ENCODE measurements at places on chromosomes 6 and 20. TPM values are rescaled to one million over a fixed set of nuclear protein-coding genes. Genes with fewer than 3 reads are reported as not detected.

DNA sequence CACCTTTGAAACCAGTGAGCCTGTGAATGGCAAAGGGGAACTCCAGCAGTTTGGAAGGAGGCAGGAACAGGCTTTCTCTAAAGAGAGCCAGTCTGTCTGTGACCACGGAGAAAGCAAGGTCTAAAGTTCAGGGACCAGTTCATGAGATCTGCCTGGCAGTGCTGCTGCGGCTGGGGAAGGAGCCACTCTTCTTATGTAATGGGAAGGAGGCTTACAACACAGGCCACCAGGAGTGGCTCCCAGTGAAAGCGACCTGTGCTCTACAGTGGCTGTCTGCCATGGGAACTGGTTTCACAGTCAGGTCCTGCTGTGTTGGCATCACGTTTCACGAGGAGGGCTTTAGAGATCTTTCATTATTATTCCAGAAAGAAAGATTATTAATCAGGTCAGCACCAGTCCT, 291.9 kb upstream of the PRDM1 start:
- DNase-seq, result no peak

- no peak for DNase-seq
These were observed 1.7 kb downstream of the SNX21 start for GRCh38 chr20:45835329-45835765.

- DNase-seq, result no peak
These were observed 248.4 kb upstream of the HSF2 start for GRCh38 chr6:122151066-122151465.

- DNase-seq, result no peak
These were observed 25.4 kb upstream of the CCN2 start for GRCh38 chr6:131976545-131977061.

DNA sequence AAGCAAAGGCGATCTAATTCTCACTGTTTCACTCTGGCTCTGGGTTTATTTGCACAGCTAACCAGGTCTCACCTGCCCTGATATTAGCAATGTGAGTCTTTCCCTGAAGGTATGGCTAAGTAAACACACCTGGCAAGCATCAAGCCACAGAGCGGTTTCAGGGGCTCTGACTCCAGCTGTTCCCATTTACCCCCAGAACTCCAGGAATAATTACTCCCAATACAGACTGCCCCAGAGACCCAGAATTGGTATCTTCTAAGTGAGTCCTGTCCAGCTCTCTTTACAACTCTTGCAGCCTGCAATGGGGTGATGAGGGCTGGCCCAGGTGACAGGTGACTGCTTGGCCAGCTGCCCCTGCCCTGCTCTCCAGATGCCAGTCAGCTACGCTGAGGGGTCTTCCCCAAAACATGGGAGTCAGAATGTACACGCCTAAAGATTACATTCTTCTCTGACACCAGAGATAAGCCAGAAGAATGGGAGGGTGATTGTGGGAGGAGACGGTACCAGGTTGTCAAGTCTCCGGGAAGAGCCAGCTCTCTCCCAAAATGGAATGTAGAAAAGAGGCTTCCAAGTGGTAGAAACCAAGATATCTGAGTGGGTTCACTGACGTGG, 4.9 kb upstream of the LRRN4 start:
- DNase-seq, result no peak

DNA sequence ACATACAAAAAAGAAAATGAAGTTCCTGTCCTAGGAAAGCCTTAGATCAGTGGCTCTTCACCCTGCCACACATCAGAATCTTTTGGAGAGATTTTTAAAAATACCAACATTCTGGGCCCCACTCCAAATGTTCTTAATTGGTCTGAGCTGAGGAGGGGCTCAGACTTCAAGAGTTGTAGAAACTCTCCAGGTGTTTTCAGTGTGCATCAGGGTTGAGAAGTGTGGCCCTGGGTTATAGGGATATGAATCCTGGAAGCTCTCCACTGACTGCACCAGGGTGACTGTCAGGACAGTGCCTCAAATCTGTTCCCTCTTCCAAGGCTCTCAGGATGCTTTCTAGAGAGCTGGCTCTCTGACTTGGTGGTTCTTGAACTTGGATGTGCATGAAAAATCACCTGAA, 5.5 kb upstream of the MYLK2 start:
- no peak for DNase-seq

- no peak for DNase-seq
These were observed 33.6 kb downstream of the TTI1 start for GRCh38 chr20:37999526-38000263.

- no peak for DNase-seq
These were observed 2.6 kb upstream of the LKAAEAR1 start for GRCh38 chr20:64086801-64087200.

- no peak for DNase-seq
These were observed 173.1 kb downstream of the CLVS2 start for GRCh38 chr6:123168892-123169773.

- no peak for DNase-seq
These were observed at the start of gene TRIM15 for GRCh38 chr6:30163090-30163917. TSS of gene TRIM15 (plus strand) at chr6:30163546. CDS start at chr6:30163685, 139 bp downstream.

- DNase-seq, result no peak
These were observed 409.6 kb downstream of the GRIK2 start for GRCh38 chr6:101803136-101803535.

- peak; percentile 55 for DNase-seq
These were observed 13.0 kb downstream of the RPP21 start for GRCh38 chr6:30357678-30358540.

DNA sequence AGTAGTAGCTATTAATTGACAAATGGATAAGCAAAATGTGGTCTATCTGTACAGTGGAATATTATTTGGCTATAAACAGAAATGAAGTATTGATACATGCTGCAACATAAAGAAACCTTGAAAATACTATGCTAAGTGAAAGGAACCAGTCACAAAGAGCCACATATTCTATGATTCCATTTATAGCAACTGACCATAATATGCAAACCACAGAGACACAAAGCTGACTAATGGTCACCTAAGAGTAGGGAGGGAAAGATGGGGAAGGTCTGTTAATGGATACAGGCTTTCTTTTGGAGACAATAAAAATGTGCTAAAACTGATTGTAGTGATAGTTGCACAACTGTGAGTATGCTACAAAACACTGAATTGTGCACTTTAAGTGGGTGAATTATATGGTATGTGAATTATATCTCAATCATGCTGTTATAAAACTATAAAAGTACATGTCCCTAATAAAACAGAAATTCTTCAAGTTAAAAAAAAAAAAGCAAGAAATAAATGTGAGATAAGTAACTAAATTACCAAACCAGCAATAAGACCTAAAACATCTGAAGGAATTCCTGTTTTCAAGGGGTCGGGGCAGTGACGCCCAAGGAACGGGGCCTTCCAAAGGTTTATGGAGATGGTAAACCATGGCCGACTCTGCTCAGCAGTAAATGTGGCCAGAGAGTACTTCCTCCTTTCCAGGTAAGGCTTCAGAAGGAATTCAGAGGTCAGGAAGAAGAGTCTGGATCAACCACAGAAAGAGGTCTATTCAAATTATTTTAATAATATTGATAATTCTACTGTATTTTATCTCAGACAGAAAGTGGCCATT, 75.4 kb downstream of the ARHGAP18 start:
- no peak for DNase-seq

GRCh38 chr20:24686156-24686555, 216.7 kb downstream of the SYNDIG1 start:
- no peak for DNase-seq

- no peak for DNase-seq
These were observed 5.3 kb downstream of the ULBP3 start for GRCh38 chr6:150063640-150064039.

DNA sequence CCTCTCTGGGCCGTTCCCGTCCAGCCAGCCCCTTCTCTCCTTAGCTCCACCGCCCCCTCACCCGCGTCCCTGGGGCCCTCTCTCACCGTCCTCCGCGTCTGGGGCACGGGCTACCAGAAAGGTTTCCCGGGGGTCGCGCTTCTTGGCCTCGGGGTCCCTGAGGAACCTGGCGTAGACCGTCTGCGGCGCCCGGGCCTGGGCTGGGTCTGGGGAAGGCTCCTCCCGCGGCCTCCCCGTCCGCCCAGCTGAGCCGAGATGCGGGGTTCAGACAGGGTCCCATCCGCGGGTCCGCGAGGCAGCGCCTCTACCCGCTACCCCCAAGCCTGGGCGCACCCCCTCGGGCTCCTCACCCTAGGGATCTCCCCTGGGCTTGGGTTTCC, 1.1 kb downstream of the TULP1 start:
- DNase-seq, result no peak

GRCh38 chr6:36727505-36728021, 29.9 kb downstream of the RAB44 start:
- DNase-seq, result no peak

- DNase-seq, result no peak
These were observed 84.1 kb downstream of the CDK19 start for GRCh38 chr6:110731196-110731595.

GRCh38 chr6:64439274-64439673, 803.7 kb downstream of the PHF3 start:
- no peak for DNase-seq

DNA sequence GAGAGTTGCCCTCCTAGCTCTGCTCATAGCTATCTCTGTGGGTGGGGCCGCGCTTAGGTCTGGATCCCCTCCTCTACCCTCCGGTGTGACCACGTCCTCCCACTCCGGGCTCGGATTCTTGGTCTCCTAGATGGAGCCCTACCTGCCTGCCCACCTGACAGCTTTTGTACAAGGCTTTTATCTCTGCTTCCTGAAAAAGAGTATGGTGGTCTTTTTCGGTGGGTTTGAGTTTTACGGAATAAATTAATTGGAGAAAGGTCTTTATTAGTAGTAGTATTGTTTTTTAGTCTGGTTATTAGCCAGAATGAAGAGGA, 773 bp downstream of the SMAP1 start:
- DNase-seq, result no peak

GRCh38 chr6:100177956-100178355, 183.9 kb upstream of the MCHR2 start:
- no peak for DNase-seq

GRCh38 chr20:31671324-31671723, 33.6 kb downstream of the COX4I2 start:
- no peak for DNase-seq

DNA sequence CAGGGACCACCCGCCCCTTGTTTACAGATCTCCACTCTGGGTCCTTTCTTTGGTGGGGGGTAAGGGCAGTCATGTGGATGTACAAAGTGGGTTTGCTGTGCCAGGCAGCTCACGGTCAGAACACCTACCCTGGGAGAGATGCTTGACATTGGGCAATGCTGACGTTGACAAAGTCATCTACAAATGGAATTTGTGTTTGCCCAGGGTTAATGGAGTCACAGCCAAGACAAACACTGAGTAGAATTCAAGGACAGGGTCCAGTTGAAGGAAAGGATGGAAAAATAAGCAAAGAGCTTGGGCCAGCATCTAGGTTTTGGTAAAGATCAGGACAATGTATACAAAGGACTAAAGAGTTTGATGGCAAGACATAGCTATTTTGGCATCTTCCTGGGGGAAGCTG, 54.7 kb downstream of the MOCS1 start:
- no peak for DNase-seq

DNA sequence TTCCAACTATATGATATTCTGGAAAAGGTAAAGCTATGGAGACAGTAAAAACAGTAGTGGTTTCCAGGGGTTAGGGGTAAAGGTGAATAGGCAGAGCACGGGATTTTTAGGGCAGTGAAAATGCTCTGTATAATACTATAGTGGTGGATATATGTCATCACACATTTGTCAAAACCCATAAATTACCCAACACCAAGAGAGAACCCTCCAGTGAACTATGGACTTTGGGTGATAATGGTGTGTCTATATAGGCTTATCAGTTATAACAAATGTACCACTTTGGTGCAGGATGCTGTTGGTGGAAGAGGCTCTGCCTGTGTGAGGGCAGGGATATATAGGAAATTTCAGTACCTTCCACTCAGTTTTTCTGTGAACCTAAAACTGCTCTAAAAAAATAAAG, 149.9 kb downstream of the GPX5 start:
- DNase-seq, result no peak

DNA sequence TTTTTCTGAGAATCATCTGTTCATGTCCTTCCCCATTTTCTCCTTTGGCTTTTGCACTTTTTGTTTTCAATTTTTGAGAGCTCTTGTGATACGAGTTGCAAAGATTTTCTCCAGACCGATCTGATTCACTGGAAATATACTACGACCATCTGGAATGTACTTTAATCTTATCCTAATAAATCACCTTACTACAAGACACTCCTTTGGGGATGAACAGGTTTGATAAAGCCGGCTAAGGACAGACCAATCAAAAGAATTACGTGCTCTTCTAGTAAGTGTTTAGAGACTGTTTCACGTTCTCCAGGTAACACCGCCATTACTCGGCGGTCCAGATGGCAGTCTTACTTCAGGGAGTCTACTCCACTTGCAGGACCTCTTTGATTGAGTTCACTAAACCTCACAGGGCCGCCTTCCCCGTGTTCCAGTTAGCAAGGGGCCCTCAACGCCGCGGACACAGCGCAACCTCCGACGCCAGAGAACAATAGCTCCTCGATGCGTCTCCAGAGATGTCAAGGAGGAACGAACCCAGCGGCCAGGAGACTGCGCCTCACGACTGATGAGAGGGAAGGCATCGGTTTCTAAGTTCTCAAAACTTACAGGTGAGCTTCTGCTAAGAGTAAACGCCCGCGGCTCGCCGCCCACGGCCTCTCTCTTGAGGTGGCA, 920 bp upstream of the WTAP start:
- no peak for DNase-seq

DNA sequence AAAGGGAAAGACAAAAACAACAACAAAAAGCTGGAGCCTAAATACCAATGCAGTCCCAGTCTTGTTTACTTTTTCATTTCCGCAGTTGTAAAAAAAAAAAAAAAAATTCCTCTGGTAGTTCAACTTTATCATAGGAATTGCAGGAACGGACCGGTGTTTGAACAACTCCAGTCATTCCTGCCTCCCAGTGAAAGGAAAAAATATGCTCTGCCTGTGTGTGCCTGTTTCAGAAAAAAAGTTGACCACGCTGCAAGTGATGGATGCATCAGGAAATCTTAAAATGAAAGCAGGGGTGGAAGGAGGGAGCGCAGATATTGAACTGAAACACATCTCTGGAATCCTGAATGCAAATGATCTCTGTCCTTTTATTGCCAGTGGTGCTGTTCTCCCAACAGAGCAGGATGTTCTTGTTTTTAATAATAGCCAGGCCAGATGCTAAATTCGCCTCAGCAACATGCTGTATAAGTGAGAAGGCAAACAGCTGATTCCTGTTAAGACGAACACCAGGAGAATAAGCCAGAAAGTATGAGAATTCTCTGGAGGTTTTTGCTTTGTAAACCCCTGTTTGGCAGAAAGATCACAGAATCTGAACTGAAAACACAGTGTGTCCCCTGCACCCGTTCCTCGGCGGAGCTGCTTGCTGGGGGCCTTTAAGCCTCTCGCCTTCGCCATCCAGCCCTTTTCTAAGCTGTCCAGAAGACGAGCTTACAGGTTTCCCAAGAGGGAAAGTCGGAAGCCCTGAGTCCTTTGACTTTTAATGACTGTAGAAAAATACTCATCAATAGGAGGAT, 178.4 kb upstream of the SUPT3H start:
- DNase-seq, result no peak

GRCh38 chr6:11008821-11009220, 35.3 kb downstream of the ELOVL2 start:
- no peak for DNase-seq

GRCh38 chr6:22828179-22829062, 259.1 kb downstream of the HDGFL1 start:
- DNase-seq, result peak; percentile 89

The SLC35D3 gene
- polyA plus RNA-seq, result not detected

The HUS1B gene
- polyA plus RNA-seq, result 0.24 TPM

The CCM2L gene
- polyA plus RNA-seq, result 5.8 TPM

The RNF144B gene
- polyA plus RNA-seq, result 15.7 TPM

The EFCAB8 gene
- 0.09 TPM for polyA plus RNA-seq

The TRIM10 gene
- 0.29 TPM for polyA plus RNA-seq

The PROKR2 gene
- 0.26 TPM for polyA plus RNA-seq

The ALDH5A1 gene
- 30.6 TPM for polyA plus RNA-seq

The RNF182 gene
- polyA plus RNA-seq, result 4.7 TPM
